ENCODE measurements at places on chromosomes 3 and 15. TPM values are rescaled to one million over a fixed set of nuclear protein-coding genes. Genes with fewer than 3 reads are reported as not detected.

- DNase-seq: no peak
Observed at GRCh38 chr3:162170581-162170980, 674.0 kb downstream of the OTOL1 start.

DNA sequence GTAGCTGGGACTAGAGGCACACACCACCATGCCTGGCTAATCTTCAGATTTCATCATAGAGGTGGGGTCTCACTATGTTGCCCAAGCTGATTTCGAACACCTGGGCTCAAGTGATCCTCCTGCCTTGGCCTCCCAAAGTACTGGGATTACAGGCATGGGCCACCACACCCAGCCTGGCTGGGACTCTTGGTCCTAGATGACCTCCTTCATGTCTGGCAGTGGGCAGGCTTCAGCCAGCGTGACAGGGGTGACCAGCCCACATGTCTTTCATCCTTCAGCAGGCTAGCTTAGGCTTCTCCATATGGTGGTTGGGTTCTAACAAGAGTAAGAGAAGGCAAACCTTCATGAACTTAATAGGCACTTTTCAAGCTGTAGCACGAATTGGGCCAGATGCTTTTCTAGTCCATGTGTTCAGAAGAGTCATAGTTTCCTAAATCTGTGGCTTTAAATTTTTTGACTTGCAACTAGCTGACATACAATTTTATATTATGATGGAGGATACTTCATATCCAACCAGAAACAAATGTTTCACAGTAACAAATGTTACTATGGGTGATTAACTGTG, 7.6 kb downstream of the GPD1L start:
- DNase-seq: no peak

DNA sequence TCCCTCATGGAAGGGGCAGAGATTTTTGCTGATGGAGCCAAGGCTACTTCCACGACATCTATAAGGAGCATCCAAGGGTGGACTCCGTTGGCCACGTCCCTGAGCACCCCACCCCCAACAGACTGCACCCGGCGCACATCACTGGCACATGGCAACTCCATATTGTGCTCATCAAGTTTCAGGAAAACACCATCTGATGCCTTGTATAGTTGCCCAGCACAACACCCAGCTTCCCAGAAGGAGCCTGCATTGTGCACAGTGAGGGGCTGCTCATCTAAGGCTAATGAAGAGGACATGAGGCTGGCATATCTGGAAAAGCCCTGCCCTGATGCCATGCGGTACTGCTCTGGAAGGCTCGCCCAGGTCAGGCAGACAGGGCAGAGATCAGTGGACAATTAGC, 15.0 kb upstream of the CACNA2D2 start:
- DNase-seq: no peak

- DNase-seq: no peak
Observed at GRCh38 chr3:140842984-140843649, 98.5 kb upstream of the SLC25A36 start.

GRCh38 chr15:77529394-77530159, 103.1 kb downstream of the LINGO1 start:
- DNase-seq: no peak

DNA sequence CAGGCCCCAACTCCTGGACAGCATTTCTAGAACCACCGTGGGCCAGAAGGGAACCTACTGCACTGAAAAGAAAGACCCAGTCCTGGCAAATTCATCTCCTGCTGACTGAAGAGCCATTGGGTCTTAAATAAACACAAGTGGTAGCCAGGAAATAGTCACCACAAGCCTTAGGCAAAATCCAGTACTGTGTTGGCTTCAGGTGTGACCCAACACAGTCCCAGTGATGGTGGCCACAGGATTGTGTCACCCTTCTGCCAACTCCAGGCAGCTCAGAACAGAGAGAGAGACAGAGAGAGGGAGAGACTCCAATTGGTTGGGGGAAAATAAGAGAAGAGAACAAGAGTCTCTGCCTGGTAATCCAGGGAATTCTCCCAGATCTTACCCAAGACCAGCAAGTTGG, 23.1 kb downstream of the NEDD4 start:
- no peak for DNase-seq

GRCh38 chr3:101828276-101828675, 21.0 kb upstream of the NFKBIZ start:
- DNase-seq: no peak

DNA sequence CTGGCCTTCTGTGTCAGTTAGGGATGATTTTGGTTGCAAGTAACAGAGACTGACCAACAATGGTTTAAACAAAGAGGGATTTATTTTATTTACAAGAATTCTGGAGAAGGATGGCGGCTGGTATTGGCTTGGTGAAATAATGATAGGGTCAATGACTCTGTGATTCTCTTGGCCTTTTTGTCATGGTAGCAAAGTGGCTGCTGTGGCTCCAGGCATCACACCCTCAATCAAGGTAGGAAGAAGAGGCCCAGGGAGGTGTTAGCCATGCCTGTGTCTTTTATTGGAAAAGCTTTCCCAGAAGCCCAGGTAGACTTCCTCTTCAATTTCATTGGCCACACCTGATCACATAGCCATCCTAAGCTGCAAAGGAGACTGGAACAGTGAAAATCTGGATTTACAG, 13.1 kb downstream of the FAM107A start:
- DNase-seq: no peak

DNA sequence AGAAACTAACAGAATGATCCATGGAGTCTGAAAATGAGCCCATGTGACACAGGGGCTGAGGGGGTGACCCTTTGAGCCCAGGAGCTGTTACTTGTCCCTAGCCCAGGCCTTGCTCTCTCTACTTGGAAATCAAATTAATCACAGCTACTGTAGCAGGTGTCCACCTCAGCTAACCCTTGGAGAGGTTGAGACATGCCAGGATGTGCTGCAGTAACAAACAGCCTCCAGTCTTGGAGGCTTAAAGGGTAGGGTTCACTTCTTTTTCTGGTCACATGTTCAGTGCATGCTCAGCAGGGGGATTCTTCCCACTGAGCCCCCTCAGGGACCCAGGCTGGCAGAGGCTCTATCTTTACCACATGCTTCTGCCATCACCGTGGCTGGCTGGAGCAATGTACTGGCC, 21.4 kb downstream of the TPRA1 start:
- no peak for DNase-seq

DNA sequence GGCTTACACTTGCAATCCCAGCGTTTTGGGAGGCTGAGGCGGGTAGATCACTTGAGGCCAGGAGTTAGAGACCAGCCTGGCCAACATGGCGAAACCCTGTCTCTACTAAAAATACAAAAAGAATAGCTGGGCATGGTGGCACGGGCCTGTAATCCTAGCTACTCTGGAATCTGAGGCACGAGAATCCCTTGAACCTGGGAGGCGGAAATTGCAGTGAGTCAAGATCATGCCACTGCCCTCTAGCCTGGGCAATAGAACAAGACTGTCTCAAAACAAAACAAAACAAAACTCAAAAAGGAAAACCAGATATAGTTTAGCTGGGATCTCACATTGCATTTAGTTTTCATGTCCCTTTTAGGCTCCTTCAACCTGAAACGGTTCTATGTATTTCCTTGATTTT, 2.9 kb upstream of the USP50 start:
- DNase-seq: no peak

DNA sequence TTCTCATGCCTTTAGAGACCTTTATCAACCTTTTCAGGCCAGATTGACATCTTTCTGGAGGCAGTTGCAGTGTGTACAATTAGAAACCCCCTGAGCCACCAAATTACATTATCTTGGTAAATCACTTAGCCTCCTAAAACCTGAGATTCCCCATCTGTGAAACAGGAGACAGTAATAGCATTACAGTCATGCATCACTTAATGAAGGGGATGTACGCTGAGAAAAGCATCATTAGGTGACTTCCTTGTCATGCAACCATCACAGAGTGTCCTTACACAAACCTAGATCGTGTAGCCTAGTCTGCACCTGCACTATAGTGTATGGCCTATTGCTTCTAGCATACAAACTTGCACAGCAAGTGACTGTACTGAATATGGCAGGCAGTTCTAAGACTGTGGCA, 400.8 kb upstream of the CNTN3 start:
- DNase-seq: no peak

GRCh38 chr3:111593666-111594065, 1.5 kb downstream of the ZBED2 start:
- no peak for DNase-seq

GRCh38 chr15:95653361-95653805, 677.1 kb upstream of the NR2F2 start:
- DNase-seq: no peak

DNA sequence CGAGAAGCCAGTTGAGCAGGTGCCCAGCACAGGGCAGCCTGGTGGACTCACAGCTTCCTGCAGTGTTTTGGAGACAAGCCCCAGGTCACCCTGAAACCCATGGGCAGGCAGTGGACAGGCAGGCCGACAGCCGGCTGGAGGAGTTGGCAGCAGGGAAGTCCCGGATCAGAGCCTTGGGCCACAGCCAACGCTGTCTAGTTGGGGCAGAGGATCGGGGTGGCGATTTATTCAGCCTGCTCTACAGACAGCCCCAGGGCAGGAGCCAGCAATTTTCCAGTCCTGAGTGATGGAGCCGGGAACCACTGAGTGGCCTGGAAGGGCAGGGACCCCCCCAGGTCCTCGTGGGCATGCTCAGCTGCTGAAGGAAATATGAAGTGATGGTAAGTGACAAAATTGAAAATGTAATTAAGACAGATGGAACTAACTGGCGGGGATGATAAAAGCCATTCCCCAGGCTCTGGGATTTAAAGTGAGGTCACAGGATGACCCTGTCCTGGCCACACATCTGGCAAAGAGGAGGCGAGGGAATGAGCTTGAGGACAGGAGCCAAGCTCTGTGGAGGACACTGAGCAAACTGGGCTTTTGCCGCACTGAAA, 34.4 kb upstream of the TBC1D21 start:
- peak; percentile 27 for DNase-seq

GRCh38 chr3:84522893-84523292, 435.9 kb upstream of the CADM2 start:
- no peak for DNase-seq

DNA sequence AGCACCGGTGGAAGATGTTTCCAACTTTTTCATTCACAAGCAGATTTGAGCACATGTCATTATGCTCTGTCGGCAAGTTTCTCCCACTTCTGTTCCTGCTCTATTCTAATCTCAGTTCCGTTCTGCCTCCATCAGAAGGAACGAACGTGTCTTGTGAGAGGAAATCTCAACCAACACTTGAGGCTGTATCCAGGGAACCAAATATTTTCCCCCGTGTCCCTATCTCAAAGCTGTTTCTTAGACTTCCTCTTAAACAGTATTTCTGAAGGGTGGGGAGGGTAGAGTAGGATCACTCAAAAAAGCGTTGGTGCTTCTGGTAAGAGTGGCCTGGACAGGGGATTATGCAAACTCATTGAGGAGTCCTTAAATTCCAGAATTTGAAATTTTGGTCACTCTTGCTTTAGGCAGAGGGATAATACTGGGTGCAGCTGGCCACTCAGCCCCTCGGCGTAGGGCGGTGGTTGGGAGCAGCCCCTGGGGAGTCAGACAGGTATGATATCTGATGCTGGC, 54.9 kb downstream of the FRMD4B start:
- peak; percentile 26 for DNase-seq

GRCh38 chr15:74165461-74165860, 8.0 kb upstream of the ISLR start:
- DNase-seq: no peak

GRCh38 chr3:51642462-51642861, 28.6 kb upstream of the TEX264 start:
- DNase-seq: no peak

GRCh38 chr3:60448696-60449095, 802.6 kb downstream of the FHIT start:
- DNase-seq: peak; percentile 6

GRCh38 chr15:68151277-68151676, 53.9 kb downstream of the CALML4 start:
- no peak for DNase-seq

GRCh38 chr3:127781411-127782001, 40.8 kb downstream of the MGLL start:
- no peak for DNase-seq

GRCh38 chr15:26936502-26936901, 34.5 kb upstream of the GABRG3 start:
- DNase-seq: no peak

- DNase-seq: no peak
Observed at GRCh38 chr15:60526127-60526616, 47.2 kb upstream of the ICE2 start.

- DNase-seq: peak; percentile 0
Observed at GRCh38 chr3:44265815-44266214, 24.1 kb downstream of the TOPAZ1 start.

DNA sequence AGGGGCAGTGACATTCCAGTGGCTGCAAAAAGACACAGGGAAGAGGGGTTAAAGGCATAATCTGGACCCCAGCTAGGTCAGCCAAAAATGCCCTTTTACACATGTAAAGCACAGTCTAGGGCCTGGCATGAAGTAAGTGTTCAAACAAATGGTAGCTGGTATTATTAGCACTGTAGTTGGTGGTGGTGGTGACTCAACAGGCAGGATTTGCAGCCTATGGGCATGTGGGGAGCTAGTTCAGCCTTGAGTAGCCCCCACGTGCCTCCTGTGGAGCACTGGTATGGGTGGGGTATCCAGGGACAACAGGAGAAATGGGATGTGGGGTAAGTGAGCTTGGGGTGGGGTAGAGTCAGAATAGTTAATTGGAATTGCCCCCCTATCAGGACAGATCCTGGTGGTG, 27.6 kb downstream of the DNASE1L3 start:
- no peak for DNase-seq

SCAANT1 gene
- 1.1 TPM for polyA plus RNA-seq

SLC28A2 gene
- polyA plus RNA-seq: 0.37 TPM

TOPBP1 gene
- 25.2 TPM for polyA plus RNA-seq

CILP gene
- polyA plus RNA-seq: 20.6 TPM

PLXND1 gene
- polyA plus RNA-seq: 154 TPM

HHLA2 gene
- not detected for polyA plus RNA-seq

CLSTN2 gene
- 2.5 TPM for polyA plus RNA-seq

NME9 gene
- polyA plus RNA-seq: 0.86 TPM

All from hindlimb muscle (tissue), 1 donor.